ENCODE measurements at places on chromosomes 2 and 18.

GRCh38 chr2:10993001-10993481 lies 81.3 kb downstream of the KCNF1 start:
- peak; percentile 5 for DNase-seq

GRCh38 chr2:122180972-122181371 lies 425.5 kb downstream of the TSN start:
- DNase-seq, result no peak

GRCh38 chr18:54742659-54743604 lies 85.3 kb upstream of the RAB27B start:
- DNase-seq, result no peak

DNA sequence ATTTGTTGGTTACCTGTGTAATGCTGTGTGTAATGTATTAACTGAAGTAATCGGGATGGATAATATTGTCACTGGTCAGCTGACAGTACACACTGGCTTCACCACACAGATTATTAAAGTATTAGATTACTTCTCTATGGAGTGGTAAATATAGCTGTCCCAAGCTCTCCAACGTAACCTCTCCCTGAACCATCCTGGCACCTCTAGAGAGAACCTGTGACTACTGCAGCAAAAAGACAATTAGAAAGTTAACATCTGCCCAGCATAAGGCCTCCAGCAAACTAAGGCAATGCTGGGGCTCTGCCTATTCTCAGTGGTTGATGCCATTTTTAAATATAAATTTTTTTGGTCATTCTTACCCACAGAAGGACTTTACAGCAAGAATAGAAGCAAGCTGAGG lies 351.3 kb downstream of the GPD2 start:
- DNase-seq, result no peak

DNA sequence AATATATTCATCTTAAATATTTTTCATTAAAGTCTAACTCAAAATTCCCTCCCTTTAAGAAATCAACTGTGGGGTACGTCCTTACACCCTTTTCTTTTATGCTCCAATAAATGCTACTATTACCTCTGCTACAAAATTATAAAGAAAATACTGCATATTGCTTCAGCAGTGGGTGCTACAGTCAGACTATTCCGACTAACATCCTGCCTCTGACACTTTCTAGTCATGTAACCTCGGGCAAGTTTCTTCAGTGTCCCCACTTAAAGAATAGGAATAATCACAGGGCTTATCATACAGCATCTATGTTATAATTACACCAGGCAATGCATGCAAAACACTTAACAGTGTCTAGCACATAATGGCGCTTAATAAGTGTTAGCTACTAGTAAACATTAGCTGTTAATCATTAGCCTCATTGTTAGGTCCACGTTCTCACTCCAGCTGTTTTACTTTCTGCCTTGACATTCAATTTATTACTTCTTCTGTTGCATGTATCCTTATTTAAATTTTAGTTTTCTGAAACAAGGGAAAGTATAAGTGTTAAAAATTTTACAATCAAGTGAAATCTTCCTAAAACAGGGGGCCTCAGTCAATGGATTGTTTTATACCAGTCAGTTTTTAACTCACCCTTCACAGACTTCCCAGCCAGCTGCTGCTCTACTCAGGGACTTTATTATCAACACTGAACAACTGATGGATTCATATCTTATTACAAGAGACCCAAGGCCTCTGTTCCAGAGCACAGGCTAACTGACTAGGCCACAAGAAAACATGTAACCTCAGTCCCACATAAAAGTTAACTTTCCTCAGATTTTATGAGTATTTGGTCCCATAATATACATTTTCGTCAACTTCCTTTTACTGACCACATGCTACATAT lies 54.0 kb downstream of the CLASP1 start:
- no peak for DNase-seq

DNA sequence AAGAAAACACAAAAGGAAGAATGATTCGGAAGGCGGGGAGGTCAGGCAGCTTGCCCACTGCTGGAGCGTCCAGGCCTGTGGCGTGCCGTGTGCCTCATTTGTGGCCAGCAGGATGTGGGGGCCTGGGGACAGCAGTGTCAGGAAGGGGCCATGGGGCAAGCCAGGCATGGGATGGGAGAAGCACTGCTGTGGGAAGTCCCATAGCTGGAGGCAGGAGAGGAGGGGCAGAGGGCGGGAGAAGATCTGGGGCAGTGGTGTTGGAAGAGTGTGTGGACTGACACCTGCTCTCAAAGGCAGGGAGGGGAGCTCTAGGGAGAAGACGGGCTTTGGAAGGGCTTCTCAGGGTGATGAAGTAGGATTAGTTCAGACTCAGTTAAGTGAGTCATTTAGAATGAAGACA lies 133.7 kb downstream of the ACOXL start:
- no peak for DNase-seq

DNA sequence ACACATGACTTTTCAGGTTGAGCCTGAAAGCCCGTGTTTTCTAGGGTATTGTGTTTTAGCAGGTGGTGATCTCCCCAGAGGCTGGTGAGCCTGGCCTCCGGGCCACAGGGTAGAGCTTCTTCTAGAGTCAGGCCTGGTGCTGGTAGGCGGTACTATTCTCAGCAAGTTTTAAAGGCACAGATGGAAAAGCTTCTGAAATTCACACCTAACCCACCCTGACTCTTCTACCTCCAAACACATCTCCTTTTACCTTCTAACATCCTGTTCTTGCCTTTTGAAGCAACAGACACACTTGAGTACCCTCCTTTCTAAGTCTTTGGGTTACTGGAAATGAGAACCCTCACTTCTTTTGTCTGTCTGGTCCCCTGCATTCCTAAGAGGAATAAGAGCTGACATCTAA lies 191.1 kb downstream of the SETBP1 start:
- no peak for DNase-seq

- no peak for DNase-seq
Measured at GRCh38 chr18:13614641-13615288, 111.6 kb downstream of the FAM210A start.

- DNase-seq, result peak; percentile 68
Measured at GRCh38 chr18:58174285-58174684, 130.3 kb downstream of the NEDD4L start.

- DNase-seq, result no peak
Measured at GRCh38 chr18:36536426-36536825, 238.9 kb downstream of the FHOD3 start.

- no peak for DNase-seq
Measured at GRCh38 chr2:74812787-74813590, 20.9 kb upstream of the HK2 start.

GRCh38 chr2:174106736-174107135 lies 141.6 kb upstream of the SP3 start:
- DNase-seq, result no peak

- DNase-seq, result peak; percentile 93
Measured at GRCh38 chr18:66271962-66272361, 331.9 kb downstream of the CDH19 start.

DNA sequence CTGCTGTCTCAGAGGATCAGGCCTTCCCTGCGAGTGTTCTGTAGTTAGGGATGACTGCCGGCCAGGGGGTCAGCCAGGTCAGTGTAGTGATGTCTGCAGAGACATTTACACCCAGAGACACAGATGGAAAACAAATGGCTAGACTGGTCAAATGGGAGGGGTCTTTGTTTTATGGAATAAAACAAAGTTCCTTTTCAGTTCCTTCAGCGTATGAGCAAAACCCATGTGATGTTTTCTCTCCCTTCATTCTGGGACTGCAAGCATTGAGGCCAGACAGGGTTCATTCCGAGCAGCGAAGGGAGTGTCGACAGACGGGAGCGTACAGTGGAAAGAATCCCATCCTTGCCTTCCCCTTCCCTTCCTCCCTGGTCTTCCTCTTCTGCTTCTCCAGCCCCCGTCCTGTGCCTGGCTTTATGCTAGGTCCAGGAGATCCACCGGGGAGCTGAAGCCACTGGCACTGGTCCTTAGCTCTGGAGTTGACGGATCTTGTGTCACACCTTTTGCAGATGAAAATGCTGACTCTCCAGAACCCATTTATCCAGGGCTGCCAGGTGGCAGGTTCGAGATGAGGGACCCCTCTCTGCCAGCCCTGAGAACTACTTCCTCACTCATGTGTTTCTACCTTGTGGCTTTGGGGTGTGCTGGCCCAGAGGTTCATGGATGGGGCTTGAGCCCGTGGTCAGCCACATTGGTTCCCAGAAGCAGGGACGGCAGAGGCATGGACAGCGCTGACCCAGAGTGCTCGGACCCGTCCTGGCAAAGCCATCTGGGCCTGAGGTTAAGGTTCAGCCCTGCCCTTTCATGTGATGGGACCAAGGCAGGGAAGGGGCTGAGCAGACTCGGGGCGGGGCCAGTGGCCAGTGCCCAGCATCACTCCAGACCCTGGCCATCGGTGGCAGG lies 24.2 kb downstream of the ITGB1BP1 start:
- DNase-seq, result no peak

DNA sequence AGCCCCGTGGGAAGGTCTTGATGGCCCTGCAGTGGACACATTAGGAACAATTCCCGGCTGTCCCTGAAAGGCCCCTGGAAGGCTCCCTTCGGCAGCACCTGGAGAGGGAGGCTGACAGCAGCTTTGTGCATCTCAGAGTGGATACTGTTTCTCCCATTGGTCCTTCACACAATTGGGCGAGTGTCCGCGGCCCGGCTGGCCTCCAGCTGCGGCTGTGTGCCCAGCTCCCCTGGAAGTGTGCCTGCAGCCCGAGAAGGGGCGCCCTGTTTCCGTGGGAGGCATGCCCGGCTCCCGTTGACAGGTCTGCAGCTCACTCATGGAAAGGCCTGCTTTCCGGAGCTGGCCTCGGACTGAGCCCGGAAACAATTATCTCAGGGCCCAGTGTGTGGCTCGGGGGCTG lies 103.7 kb downstream of the LPIN1 start:
- no peak for DNase-seq

DNA sequence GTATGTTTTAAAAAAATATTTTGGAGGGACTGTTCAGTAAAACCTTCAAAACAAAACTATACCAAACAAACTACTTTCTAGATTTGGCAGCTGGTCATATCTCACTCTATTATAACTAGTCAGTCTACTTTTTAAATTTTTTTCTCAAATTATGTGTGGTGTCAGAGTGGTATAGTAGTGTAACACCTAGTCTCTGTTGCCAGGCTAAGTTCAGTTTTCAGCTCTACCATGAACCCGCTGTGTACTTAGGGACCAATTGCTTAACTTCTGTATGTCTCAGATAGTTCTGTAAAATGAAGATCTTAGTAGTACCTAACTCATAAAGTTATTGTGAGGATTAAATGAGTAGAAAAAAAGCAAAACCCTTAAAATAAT lies 54.3 kb downstream of the GPD2 start:
- DNase-seq, result no peak

DNA sequence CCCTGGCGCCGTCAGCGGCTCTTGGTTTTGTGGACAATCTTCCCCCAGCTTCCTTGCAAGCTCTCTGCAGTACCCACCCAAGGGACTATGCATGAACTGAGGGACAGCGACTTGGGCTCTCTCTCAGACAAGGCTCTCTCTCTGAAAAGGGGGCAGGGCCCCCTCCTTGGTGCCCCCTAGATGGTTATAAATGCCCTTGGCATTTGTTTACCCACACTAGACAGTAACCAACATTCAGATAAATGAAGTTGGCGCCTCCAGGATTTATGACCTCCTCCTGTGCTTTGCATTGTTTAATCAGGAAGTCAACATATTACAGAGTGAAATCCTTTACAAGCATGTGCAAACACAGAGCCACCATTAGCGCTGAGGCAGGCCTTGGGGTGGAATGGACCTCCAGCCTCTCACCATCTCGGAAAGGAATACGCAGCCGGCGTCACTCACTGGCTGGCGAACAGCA lies 547.4 kb upstream of the ID2 start:
- DNase-seq, result no peak

DNA sequence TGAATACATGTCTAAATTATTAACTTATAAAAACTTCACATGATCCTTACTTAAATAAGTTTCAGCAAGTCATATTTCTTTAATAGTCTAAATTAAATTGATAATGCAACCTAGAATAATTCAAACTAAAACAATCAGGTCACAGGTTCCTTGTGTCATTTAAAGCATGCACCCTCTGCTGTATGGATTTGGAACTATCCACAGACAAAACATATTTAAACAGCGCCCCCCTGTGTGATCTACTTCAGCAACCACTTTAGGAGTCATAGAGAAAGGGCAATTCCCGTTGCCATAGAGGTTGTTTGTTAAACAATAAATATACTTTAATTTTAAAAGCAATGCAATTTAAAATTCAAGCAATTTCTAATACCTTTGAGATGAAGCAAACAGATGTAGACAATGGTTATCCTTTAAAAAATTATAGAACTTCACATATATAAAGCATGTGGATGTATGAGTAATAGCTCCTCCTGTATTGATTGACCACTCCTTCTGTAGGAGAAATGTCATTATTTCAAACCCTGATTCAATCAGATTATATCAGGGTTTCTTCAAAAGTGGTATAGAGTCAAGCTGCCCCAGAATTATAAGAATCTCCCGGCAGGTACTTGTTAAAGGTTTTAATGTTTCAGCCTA lies 21.2 kb downstream of the GRB14 start:
- peak; percentile 91 for DNase-seq

- DNase-seq, result no peak
Measured at GRCh38 chr2:177281400-177282180, 17.1 kb upstream of the NFE2L2 start.

DNA sequence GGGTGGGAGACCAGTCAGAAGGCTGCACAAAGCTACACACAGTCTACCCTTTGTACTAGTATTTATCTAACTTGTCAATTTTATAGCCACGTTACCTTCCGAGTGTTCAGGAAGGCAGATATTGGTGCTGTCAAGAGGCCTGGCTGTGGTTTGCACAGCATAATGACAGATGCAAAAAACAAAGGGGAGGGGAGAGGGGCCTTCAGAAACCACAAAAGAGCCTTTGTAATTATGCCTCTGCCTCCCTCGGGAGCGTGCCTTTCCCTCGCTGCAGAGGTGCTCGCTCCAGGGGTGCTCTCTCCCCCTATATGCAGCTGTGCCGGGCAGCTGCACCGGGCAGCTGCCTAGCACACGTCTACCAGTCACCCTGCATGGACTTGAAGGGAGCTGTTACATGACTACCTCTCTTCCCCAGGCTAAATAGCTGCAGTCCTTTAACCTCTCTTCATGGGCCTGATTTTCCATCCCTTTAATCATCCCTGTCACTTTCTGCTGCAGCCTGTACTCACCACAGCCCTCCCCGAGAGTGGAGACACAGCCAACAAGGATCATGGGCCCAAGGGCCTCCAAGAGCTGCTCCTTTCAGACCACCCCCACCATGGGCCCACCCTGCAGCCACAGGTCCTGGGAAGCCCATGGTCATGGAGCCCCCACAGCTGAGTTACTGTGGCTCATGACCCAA lies 168.4 kb upstream of the PKDCC start:
- no peak for DNase-seq

- no peak for DNase-seq
Measured at GRCh38 chr2:228136027-228136426, 45.5 kb downstream of the SPHKAP start.

Measured in GM23338 (cell line).